ENCODE measurements at places on chromosomes 13 and 19.
A peak's percentile ranks its signal among the peaks of the same experiment; 100 is the strongest.

GRCh38 chr13:111315347-111315995, 5.0 kb upstream of the TEX29 start:
- DNase-seq, result no peak

DNA sequence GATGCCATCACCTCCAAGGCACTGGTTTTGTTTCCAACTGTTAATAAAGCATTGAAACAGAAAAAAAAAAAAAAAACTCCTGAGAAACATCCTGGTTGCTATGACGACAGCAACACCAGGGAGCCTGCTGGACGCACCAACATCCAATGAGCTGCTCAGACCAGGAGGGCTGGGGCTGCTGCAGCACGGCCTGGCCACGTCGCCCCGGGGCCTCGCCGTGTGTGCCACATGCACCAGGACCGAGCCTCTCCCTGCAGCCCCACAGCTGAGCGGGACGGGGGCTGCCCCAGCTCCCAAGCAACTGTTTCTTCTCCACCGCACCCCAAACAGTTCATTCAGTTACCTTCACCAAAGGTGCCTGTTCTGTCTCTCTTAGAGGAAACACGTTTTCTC, 54.5 kb downstream of the RASA3 start:
- no peak for DNase-seq

GRCh38 chr13:66405908-66406802, 824.0 kb downstream of the PCDH9 start:
- DNase-seq, result no peak

GRCh38 chr19:16283210-16284061, 41.2 kb upstream of the KLF2 start:
- peak; percentile 95 for DNase-seq

DNA sequence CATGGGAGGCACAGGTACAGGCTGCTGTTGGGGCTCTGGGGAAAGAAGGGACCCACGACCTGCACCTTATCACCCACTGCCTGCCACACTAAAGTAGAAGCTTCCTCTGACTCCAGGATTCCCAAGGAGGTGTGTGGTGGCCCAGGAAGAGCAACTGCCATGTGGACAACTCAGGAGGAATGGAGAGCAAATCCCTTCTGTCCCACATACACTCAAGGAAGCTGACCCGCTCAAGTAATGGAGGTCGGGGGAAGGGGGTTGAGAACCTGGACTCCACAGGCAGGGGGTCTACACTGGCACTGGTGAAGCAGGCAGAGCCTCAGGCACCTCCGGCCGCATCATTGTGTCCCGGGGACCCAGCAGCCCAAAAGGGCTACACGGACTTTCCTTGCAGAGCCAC, 29.4 kb upstream of the SLC15A1 start:
- DNase-seq, result no peak

DNA sequence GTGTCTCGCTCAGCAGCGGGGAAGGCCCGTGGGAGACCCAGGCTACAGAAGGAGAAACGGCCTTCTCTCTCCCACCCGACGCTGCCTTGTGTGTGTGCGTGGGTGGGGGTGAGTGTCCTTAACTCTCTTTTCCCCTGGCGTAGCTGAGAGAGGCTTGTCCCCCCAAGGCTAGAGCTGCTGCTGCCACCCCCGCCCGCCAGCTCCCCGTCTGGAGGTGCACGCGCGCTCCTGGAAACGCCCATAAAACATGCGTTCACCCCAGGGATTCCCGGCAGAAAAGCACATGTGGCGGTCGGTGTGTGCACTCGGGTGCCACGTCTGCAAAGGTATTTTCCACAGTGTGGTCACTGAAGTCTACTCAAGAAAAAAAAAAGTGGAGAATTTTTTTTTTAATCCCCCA, 36.1 kb downstream of the GADD45B start:
- no peak for DNase-seq

- DNase-seq, result peak; percentile 37
These were observed 6.3 kb upstream of the ZNF358 start for GRCh38 chr19:7509625-7510024.
